ENCODE measurements at places on chromosomes 3 and 15.

- DNase-seq = no peak
These were observed 54.9 kb downstream of the IGF1R start for GRCh38 chr15:98703126-98703685.

- DNase-seq = no peak
These were observed 344.2 kb upstream of the ROPN1 start for GRCh38 chr3:124336067-124336656.

DNA sequence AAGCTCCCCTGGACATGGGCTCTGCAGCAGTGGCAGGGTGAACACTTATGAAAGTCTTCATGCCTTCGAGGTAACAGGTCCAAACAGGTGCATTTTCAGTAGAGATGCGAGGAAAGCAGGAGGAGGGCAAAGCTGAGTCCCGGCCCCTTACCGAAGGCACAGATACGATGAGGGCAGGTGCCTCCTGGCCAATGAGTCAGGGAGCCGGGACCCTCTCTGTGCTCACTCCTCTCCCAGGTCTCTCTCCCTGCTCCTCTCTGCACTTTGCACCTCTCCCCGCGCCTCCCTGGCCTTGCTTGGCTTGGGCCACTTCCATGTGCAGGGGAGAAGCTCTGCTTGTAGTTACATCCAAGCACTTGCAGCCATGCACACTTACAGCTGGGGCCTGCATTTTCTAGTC lies 187.1 kb downstream of the ATP10A start:
- no peak for DNase-seq

DNA sequence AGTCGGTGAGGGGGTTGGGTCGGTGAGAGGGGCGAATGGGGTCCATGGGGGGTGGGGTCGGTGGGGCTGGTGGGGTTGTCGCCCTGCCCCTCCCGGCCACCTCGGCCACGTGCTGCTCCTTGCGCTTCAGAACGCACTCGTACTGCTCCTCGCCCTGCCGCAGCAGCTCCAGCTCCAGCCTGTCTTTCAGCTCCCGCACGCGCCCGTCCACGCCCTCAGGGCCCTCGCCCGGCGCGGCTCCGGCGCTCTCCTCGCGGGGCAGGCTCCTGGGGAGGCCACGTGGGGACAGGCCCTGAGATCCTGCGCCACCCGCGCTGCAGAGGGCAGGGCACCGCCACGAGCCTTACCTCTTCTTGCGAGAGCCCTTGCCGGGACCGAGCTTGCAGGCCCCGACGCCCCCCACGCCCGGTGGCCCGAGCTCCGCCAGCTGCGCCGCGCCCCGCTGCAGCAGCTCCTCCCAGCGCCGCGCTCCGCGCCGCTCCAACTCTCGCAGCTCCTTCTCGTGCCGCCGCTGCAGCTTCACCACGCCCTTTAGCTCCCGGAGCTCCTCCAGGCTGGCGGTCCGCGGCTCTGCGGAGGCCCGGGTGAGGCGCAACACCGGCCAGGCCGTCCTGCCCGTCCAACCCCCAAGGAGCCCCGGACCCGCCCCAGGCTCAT lies 8.2 kb upstream of the ANKRD63 start:
- DNase-seq = no peak

GRCh38 chr3:31142139-31142538 lies 247.7 kb upstream of the GADL1 start:
- no peak for DNase-seq

- no peak for DNase-seq
These were observed 145.5 kb downstream of the WNT5A start for GRCh38 chr3:55341502-55342031.

DNA sequence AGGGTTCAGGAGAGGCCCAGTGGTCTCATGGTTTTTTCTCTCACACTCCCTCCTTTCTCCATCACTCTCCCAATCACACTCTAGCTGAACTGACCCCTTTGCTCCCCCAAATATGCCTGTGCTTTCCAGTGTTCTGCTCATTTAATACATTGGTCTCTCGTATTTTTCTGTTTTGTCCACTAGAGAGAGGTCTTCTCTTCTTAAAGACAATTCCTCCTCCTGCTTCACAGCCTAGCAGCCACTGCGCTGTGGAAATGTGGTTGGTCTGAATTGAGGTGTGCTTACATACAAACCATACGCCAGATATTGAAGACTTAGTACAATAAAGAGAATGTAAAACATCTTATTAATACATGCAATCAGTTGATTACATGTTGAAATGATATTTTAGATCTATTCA lies 60.6 kb upstream of the XCR1 start:
- DNase-seq = peak; percentile 1
